Hematopoietic multipotent progenitor cell treated with erythropoietin and hydrocortisone succinate and interleukin-3 and kit ligand, for 8 days (in vitro differentiated cells): ENCODE measurements at places on chromosomes 2 and 18.

GRCh38 chr2:222753251-222753824, 81.9 kb downstream of the MOGAT1 start:
- no peak for DNase-seq

- no peak for DNase-seq
Measured at GRCh38 chr18:73352546-73352945, 484.8 kb upstream of the NETO1 start.

GRCh38 chr2:15385184-15385583, 175.9 kb downstream of the NBAS start:
- DNase-seq = no peak

GRCh38 chr2:64914735-64915509, 74.3 kb upstream of the SLC1A4 start:
- peak; percentile 37 for DNase-seq

- DNase-seq = no peak
Measured at GRCh38 chr18:21930177-21930576, 189.6 kb downstream of the MIB1 start.

GRCh38 chr2:77566131-77566530, 44.0 kb upstream of the LRRTM4 start:
- no peak for DNase-seq

GRCh38 chr2:68225119-68225632, 27.2 kb downstream of the PPP3R1 start:
- peak; percentile 59 for DNase-seq

DNA sequence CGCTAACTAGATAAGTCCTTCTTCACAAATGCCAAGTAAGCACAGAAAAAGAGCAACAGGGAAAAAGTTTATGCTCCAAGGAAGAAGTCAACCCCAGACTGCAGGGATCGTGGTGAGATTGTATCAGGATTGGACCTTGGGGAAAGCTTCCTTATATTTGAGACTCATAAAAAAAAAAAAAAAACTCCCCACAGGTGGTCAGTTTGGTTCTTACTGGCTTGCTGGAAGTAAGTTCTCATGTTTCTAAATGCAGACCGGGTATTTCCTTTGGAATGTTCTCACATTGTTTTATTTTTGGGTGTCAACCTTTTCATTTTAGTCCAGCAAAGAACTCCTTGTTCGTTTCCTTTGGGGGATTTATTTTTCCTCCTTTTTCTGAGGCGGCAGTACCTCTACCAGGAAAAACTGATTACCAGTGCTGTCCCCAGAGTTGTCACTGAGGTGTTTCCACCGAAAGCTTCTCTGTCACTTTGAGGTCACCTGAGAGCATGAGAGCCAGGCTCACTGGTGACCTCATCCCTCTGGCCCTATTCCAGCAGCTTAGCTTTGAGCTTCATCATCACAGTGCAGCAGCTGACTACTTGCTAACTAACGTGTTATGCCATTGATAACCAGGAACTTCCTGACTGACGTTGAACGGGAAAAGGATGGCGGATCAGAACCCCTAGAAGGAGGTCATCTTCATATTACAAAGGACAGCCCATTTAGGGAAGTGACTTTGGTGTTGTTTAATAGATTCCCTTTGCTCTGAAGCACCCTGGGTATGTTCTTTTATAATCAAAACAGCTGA, 16.8 kb upstream of the ATP8B1 start:
- peak; percentile 65 for DNase-seq

- DNase-seq = no peak
Measured at GRCh38 chr2:109166811-109167210, 37.8 kb downstream of the SH3RF3 start.

DNA sequence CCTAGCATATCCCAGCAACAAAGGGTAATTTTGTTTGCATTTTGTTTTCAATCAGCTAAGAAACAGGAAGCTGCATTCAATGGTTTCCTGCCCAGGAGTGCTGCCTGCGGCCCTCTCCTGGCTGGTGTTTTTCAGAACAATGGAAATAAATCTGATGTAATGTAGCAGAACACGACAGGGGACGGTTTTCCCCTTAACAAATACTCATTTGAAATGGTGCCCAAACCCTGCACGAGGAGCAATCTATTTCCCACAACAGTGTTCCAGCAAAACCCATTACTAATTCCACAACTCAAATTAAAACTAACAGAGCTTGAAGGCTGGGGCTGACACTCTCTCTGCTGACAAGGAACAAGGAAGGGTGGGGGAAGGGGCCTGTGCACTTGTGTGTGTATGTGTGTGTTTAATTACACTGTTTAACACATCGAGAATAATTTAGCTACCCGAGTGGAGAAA, 8.7 kb downstream of the CAPN13 start:
- DNase-seq = no peak

DNA sequence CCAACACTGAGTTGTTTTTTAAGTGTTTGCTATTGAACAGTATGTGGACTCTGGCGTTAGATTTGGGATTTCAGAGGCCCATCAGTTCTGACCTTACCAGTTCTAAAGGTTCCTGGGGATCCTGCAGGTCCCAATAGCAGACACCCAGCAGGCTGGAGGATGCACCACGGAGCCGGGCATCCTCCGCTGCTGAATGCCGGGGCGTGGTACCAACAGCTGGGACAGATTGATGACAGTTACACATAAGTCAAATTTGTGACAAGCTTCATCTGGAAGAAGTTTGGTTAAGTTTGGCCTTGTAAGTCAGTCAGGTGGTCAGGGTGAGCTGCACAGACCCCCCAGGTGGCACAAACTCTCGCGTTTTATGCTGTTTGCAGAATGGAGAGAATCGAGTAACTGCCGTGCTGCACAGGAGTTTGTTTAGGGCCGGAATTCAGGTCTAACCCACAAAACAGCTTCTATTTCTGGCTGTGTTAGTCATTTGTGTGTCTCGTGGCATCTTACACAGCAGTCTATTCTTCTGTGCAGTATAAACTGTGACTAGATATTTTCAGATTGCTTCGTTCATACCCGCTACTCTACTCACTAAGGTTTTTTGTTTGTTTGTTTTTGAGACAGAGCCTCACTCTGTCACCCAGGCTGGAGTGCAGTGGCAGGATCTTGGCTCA, 19.2 kb downstream of the CTDP1 start:
- no peak for DNase-seq

DNA sequence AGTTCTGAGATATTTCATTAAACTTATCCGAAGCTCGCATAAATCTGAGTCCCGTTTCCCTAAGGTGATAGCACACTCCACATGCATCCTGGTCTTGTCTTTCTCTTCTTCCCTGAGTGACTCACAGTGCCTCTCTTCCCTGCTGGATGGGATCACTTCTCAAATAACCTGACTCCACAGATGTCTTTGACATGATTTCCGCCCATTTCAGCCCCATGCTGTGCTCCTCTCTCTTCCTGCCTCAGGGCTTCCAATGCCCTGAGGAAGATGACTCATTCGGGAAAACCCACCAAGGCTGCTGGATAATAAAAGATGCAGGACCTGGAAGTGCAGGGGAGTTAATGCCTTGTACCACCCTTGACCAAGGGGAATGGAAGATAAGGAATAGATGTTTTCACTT, 441.7 kb upstream of the SOX11 start:
- no peak for DNase-seq

- DNase-seq = no peak
Measured at GRCh38 chr18:26397019-26397418, 151.3 kb downstream of the KCTD1 start.

GRCh38 chr2:142944264-142944663, 66.8 kb downstream of the KYNU start:
- no peak for DNase-seq

DNA sequence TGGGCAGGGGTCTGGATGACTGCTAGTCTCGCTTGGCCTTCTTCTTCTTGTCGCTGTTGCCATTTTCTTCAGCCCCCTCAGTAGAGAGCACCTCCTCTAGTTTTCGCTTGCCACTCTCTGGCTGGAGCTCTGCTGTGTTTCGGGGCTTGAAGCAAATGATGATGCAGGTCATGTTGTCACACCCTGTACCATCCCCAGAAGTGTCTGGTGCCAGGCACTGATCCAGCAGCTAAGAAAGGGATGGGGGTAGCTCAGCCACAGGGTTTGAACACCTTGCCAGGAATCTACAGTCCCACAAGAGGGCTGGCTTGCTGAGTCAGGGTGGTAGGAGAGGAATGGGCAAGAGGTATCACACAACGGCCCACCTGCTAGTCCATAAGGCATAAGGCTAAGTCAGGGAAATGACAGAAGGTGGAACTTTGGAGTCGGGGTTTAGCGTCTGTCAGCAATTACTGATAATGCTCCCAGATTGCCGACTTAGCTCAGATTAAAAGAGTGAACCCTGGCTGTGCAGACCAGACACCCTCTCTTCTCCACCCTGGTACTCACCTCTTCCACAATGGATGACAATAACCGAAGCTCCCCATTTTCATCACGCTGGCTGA, 1.1 kb upstream of the ZNF513 start:
- no peak for DNase-seq

DNA sequence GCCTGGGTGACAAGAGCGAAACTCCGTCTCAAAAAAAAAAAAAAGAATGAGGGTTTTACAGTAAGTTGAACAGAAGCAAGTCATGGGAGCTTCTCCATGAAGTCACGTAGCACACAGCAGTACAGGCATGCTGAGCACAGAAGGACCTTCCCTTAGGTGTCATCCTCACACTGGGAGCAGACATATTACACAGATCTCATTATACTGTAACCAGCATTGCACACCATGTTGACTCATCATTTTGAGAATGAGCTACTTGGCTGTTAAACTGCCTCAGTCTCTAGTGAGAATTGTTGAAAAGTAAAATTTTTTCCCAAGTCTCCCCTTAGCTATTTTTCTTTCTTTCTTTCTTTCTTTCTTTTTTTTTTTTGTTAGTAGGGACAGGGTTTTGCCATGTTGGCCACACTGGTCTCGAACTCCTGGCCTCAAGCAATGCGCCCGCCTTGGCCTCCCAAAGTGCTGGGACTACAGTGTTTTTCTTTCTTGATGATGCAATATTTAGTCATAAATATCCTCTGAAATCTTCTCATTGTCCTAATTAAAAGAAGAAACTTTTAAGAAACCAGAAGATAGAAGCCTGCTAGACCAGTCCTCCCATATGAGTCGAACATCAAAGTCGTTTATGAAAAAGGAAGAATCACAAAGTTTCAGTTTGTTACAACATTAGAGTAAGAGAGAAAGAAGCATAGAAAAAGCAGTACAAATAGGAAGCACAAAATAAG, 37.9 kb upstream of the PPP1CB start:
- no peak for DNase-seq

GRCh38 chr18:79386547-79386946, 9.2 kb upstream of the NFATC1 start:
- no peak for DNase-seq

GRCh38 chr2:238589591-238590460, 163.1 kb downstream of the ASB1 start:
- DNase-seq = no peak

DNA sequence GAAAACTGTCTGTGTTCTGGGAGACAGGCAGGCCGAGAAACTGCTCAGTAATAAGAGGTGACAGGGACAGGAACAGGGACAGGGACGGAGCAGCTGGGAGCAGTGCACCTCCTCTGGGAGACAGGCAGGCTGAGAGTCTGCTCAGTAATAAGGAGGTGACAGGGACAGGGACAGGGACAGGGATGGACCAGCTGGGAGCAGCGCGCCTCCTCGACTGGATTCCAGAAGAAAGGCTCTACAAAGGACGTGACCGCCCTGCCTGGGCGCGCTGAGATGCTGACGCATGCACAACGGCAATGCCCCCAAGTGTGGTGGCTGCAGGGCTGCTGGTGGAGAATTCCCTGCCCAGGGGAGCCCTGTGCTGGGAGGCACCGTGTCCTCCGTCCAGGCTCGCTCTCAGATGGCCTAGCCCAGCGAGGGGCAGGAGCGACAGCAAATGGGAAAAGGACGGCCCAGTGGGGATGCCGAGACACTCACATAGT, 44.2 kb upstream of the PXDN start:
- DNase-seq = no peak

DNA sequence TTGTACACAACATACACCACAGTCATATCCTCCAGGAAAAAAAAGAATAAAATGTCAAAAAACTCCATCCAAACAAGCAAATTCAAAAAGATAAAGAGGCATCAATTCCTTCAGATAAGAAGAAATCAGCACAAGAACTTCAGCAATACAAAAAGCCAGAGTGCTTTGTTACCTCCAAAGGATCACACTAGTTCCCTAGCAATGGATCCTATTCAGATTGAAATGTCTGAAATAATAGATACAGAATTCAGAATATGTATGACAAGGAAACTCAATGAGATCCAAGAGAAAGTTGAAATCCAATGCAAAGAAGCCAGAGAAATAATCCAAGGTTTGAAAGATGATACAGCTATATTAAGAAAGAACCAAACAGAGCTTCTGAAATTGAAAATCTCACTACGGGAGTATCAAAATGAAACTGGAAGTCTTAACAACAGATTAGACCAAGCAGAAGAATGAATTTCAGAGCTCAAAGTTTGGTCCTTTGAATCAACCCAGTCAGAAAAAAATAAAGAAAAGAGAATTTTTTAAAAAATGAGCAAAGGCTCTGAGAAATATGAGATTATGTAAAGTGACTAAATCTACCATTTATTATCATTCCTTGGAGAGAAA, 80.6 kb downstream of the TRABD2A start:
- no peak for DNase-seq

GRCh38 chr2:162912787-162913186, 74.2 kb upstream of the KCNH7 start:
- DNase-seq = no peak

- DNase-seq = peak; percentile 58
Measured at GRCh38 chr2:71801969-71802368, 345.7 kb downstream of the CYP26B1 start.

- no peak for DNase-seq
Measured at GRCh38 chr2:38146275-38146906, 70.4 kb upstream of the CYP1B1 start.

DNA sequence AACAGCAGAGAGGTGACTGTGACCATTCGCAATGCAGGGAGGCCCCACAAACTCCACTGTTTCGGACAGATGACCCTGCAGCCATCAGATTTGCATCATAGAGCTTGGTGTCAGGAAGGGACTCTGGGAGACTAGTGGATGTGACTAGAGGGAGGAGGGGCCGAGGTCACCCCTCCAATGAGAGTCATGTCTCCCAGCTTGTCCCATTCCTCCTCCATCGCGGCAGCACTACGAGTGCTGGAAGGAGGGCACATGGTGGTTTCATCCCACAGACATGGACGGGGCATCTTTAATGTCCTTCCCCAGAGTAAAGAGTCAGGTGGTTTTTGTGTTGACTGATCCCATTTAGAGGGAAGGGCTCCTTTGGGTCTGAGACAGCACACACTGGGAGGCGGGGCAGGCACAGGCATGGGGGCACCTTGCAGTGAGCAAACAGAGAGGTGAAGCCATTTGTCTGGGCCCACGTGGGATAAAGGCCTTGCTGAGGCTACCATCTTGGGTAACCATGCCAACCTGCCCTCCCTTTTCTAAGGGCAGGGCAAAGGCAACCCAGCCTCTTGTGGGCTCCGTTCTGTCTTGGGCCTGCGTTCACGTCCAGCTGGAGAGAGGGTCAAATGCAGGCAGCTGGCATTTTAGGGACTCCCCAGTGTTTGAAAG, 208.1 kb downstream of the ASB1 start:
- DNase-seq = no peak
